ENCODE measurements at places on chromosomes 12 and 14.
A peak's percentile ranks its signal among the peaks of the same experiment; 100 is the strongest.

- no peak for DNase-seq
Observed at GRCh38 chr14:99816642-99817041, 23.4 kb downstream of the EML1 start.

- DNase-seq, result no peak
Observed at GRCh38 chr12:107503887-107504885, 181.4 kb upstream of the PWP1 start.

GRCh38 chr14:99472937-99473336 is 7.7 kb downstream of the SETD3 start:
- no peak for DNase-seq

GRCh38 chr12:57240926-57241401 is 10.0 kb downstream of the STAC3 start:
- no peak for DNase-seq

DNA sequence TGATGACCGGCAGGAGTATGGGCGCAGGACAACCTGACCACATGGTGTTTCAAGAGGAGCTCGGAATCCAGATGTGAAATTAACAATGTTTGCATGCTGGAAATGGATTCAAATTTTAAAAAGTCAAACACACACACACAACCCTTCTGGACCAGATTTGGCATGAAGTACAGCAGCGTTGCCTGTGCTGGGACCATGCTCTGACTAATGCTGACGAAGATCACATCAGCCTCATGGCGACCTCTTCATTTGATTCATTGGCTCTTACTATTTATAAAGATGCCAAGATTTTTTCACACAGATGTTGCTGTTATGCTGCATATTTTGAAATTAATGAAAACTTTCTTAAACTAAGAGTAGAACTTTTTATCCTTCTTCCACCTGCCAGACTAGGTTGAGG is 926.6 kb upstream of the TMEM132C start:
- DNase-seq, result no peak

DNA sequence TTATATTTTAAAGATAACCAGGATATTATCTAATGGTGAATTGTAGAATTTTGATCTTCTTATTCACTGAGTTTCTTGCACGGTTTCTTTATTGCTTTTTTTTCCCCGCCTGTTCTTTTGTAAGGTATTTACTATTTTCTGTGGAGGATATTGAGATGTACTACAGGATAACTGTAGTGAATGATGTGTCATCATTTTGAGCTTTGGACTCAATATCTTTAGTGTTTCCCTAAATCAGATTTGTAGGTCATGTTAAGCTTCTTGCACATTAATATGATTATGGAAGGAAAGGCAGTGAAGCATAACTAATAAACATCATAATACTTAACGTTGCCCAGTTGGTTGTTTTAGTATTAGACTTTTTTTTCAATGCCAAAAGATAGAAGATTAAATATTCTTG is 81.4 kb downstream of the FBXO33 start:
- no peak for DNase-seq

- DNase-seq, result no peak
Observed at GRCh38 chr12:113837528-113838296, 128.4 kb downstream of the RBM19 start.

DNA sequence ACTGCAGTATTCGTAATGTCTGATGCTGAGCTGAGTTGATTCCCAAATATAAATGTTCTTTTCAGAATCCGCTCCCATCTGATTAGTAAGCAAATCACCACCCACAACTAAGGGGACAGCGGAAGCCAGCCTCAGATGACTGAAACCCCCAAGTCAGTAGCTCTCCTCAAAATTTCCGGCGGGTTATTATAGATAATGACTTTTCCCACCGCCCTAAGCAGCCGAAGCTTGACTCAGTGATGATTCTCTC is 469 bp upstream of the LRFN5 start:
- DNase-seq, result no peak

DNA sequence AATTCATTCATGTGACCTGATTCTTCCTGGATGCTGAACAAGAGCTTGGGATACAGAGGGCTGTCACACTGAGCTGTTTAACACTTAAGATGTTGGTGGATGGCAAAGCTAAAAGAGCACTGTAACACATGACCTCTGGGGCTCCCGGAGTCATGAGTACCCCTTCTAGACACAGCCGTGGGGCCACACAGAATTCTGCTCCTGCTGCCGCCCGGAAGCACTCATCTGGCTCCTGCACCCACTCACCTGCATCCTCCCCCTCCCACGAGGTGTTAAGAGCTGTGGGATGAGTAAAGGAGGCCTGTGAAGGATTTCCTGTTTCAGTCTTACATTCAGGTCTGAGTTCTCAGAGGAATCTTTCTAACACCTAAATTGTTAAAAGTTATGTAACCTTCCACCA is 78.0 kb upstream of the SSTR1 start:
- no peak for DNase-seq

GRCh38 chr14:102594514-102595175 is 2.2 kb downstream of the RCOR1 start:
- DNase-seq, result peak; percentile 42

GRCh38 chr14:74867673-74868072 is 8.3 kb downstream of the PROX2 start:
- DNase-seq, result no peak

DNA sequence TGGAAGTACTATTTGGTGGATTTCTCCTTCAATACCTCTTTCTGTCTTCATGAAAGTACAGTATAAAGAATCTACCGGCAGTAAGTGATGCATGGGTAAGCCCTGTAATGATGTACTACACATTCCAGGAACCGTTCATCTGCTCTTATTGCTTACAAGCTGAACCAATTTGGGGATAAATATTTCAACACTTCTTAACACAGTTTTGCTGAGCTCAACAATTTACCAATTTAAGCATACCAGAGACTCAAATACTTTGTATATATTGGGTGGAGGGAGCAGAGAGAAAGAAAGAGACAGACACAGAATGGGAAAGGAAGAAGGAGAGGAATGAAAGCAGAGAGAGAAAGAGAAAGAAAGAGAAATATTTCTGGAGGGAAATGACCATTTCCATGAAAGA is 821.1 kb upstream of the FLRT2 start:
- no peak for DNase-seq

DNA sequence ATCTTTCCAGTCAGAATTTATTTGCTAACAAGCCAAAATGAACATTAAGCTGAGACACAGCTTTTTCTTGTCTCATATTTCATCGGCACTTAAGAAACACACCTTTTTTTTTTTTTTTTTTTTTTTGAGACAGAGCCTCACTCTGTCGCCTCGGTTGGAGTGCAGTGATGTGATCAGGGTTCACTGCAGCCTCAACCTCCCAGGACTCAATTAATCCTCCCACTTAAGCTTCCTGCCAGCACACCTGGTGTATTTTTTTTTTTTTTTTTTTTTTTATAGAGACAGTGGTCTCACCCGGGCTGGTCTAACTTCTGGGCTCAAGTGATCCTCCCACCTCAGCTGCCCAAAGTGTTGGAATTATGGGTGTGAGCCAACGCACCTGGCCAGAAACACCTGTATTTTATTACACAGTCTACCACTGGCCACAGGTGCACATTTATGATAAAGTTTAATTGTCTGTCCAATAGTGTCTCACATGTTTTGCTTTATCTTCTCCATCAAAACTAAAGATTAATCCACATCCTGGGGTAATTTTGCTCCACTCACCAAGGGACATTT is 62.7 kb downstream of the C2CD5 start:
- DNase-seq, result no peak

DNA sequence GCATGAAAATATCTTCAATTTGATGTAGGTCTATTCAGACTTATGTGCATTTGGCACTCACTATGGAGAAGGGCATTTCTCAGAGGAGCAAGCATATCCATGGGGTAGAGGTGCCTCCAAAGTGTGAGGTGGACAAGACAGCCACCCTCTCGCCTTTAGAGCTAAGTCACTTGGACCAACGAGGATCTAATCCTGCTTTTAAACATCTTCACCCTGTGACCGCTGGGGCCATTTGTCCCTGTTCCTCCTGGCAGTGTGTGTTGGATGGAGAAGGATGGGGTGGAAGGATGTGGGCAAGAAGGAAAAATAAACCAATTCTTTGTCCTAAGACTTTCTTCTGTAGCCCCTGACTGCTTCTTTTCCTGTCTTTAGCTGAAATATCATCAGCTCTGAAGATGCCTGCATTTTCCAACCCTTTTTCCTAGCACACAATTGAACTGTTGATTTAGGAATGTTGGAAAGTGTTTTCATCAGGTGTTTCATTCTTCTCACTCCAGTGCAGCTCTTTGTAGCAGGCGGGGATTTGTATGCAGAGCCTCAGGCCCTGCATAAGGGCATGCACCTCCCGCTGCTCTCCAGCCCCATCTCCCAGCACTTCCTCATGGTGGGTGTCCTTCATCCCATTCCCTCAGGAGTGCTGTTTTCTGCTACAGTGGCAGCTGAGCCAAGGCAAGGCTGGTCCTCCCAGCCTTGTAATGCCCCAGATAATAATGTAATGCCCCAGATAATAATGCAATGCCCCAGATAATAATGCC is 5.3 kb downstream of the FGF6 start:
- no peak for DNase-seq

DNA sequence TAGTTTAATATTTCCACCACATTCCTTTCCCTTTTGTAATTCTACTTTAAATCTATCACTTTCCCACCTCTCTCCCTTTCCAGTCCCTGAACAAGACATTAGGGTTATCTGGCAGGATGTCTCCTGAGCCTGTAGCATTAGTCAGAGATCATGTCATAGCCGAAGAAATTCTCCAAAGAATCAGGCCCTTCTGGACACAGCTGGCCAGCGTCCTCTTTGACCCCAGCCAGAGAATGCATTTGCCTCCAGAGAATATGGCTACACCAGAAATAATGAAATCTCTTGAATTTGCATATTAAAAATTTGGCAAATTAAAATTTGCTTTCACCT is 56.7 kb downstream of the NTF3 start:
- DNase-seq, result no peak

- DNase-seq, result no peak
Observed at GRCh38 chr12:64733857-64734256, 25.3 kb downstream of the GNS start.

GRCh38 chr14:104827177-104828055 is 26.5 kb downstream of the ZBTB42 start:
- DNase-seq, result peak; percentile 3

GRCh38 chr12:80946591-80946990 is 8.9 kb upstream of the LIN7A start:
- no peak for DNase-seq

DNA sequence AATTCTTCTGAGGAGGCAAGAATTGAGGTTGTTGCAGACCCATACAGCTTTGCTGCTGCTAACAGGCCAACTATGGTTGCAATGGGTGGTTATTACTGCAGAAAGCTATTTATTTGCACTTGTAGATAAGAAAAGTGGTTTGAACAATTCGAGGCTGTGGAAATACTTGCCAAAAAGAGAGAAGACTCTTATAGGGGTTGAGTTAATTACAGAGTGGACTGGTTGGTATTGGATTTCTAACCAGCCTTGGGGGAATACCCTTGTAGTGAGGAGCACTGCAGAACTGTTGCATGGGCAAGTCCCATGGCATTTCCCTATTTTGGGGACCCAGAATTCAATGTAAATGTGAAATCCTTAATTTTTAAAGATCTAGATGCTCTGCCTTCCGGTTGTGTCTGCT is 120.5 kb downstream of the KCNMB4 start:
- DNase-seq, result no peak

DNA sequence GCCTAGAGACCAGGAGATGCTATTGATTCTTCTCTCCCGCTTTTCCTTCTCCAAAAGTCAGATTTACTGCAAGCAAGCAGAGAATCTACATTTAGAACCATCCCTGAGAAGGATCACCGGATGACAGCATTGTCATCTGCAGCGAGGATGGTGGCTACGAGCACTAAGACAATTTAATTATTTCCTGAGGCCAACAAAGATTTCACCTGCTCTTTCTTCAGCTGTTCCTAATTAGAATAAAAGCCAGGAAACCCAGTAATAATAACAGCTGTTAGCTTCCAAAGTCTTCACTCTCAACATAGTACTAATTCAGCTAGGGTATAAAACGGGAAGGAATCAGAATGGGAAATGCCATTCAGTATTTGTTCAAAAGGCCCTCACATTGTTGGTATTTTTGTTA is 53.3 kb downstream of the TMTC1 start:
- DNase-seq, result no peak

GRCh38 chr14:50083467-50084337 is 32.7 kb downstream of the VCPKMT start:
- no peak for DNase-seq

DNA sequence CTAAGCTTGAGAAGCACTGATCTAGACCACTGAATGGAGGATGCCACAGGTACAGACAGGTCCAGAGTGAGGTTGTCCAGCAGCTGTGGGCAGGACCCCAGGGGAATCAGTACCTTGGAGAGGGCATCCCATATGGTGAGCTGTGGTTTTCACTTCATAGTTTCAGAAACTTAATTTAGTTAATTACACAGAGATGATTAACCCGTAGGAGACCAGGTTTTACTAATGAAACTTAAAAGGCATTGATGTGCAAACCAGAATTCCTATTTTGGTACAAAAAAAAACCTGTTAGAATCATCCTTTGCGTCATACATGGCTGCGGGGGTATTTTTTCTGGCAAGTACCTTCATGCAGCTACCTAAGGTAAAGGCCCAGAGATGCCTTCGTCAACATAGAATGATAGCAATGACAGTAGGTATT is 159.3 kb downstream of the DACT1 start:
- DNase-seq, result no peak

DNA sequence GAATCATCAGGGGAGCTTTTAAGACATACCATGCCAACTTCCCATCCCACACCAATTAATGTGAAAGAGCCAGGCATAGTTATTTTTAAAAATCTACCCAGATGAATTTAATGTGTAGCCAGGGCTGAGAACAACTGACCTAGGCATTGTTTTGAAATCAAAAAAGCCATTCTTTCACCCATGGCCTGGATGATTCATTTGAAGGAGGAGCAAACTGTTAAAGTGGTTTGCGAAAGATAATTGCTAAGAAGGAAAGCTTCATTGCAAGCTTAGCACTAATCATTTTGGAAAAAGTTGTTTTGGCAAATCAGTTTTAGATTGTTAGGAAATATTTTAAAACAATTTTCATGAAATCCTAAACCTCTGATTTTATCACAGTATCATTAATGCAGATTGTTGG is 2.1 kb upstream of the GTSF1 start:
- no peak for DNase-seq

DNA sequence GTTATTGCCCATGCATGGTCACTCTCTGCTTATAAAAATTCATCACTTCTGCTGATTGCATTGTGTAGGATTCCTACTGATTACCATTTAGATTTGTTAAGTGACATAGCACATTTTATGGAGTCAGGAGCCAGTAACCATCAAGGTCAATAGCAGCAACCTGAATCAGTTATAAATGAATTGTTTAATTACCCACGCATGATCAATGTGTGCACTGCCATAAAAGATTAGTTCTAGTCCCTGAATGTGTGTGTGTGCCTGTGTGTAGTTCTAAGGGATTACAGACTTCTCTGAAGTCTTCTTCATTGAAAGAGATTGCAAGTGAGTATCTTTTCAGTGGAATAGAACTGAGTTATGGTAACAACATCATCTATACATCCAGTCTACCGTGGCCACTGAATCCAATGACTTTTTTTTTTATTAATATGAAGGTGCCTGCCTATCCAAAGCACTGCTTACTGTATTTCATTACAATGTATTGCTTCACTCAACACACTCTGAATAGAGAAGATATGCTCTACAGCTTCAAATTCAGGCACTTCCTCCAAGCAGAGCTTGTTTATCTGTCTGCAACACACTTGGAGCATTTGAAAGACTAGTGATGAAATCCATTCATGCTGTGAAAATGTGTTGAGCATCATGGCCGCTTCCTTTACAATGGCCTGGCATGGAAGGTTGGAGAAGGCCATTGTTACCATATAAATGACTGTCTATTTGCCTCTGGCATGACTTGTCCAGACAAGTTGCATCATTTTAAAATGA is 381.7 kb downstream of the DIO2 start:
- DNase-seq, result no peak

GRCh38 chr14:93879362-93879983 is 47.7 kb upstream of the FAM181A start:
- DNase-seq, result no peak
